ENCODE measurements at places on chromosomes 3 and 15. TPM values are rescaled to one million over a fixed set of nuclear protein-coding genes. Genes with fewer than 3 reads are reported as not detected.

GRCh38 chr3:85567071-85567676 lies 608.4 kb downstream of the CADM2 start:
- DNase-seq = no peak

Gene TF
- polyA plus RNA-seq = 3.7 TPM

DNA sequence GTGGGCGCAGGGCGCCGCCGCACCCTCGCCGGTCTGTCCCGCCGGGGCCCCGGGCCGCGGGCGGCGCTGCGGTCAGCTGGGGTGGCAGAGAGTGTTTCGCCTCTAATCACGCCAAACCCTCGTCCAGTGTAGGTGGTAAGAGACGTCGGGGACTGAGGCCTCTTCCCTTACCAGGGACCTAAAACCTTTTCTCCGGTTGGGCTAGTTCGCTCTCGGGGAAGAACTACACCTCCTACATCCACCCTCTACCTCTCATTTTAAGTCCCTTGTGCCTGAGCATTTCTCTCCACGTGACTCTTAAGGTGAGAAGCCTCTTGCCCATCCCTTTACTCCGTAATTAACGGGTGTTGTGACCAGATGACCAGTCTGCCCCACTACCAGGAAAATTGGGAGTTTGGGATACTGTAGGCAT lies 520 bp downstream of the TMEM42 start:
- DNase-seq = no peak

Gene CRYGS
- 3.4 TPM for polyA plus RNA-seq

Gene CLRN1
- not detected for polyA plus RNA-seq

GRCh38 chr3:136343873-136344555 lies 93.9 kb downstream of the PCCB start:
- DNase-seq = no peak

Gene C3orf85
- 0.27 TPM for polyA plus RNA-seq

Data from left renal pelvis (tissue), 4 donors.